ENCODE measurements at places on chromosomes 11 and 22.

GRCh38 chr11:78654071-78654470 is 79.4 kb upstream of the NARS2 start:
- DNase-seq: no peak

DNA sequence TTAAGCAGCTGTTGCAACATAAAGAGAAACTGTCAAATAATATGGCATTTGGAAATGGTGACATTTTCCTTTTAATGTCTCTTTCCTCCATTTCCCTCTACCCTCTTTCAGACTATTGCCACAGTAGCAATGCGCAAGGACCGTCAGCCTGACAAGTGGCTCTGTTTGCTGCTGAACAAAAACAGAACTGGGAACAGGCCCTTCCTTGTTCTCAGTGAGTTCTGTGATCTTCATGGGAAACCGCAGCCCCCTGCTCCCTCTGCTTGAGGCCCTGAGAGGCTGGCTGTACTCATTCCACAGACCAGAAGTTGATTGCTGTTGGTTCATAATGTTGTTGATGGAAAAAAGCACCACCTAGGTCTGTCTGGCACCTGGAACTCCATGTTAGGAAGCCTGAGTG is 559.7 kb downstream of the OPCML start:
- DNase-seq: no peak

DNA sequence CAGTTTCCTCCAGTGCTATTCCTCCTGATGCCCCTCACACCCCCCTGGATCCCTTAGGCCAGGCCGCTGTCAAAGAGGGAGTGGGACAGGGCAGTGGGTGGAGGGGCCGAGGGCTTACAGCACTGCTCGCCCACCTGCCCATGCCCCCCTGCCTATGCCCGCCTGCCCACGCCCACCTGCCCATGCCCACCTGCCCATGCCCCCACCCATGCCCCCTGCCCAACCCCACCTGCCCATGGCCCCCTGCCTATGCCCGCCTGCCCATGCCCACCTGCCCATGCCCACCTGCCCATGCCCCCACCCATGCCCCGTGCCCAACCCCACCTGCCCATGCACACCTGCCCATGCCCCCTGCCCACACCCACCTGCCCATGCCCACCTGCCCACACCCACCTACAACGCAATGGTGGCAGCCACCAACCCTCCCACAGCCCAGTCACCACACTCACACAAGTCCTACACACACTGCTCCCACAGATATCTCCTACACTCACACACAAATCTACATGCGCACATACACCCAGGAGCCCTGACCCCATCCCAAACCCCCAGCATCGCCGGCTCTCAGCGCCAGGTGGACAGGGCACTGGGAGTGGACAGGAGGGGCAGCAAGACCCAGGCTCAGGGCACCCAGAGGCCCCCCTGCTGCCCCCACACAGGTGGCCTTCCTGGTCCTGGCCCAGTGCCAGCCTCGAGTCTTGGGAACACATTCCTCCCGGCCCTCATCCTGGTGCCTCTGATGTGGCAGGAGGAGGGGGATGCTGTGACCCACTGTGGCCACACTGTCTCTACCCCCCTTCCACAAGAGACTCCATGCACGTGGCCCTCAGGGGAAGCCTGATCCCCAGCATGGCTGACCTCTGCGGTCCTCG is 61.8 kb downstream of the CYTH4 start:
- DNase-seq: no peak

GRCh38 chr11:1103401-1104360 is 29.0 kb downstream of the MUC2 start:
- DNase-seq: no peak

- DNase-seq: no peak
These were observed 17.8 kb upstream of the RRM1 start for GRCh38 chr11:4076774-4077173.

GRCh38 chr11:33457948-33458347 is 200.8 kb downstream of the HIPK3 start:
- DNase-seq: no peak

DNA sequence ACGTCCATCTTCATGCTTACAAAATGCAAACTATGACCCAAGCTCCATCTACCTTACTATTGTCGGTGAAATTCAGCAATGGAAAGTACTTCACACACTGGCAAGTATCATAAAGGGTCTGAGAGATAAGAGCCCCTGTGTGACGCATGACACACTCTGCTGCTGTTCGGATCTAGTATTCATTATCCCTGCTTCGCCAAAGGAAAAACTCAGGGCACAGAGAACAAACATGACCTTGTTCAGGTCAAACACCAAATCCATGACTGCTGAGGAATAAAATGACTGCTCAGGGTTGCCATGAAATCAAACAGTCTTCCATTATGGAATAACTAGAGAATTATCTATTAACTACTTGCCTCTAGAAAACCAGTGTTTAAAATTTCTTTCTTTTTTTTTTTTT is 73.0 kb downstream of the MICAL3 start:
- DNase-seq: no peak

Data from GM06990 (cell line).